Epithelial cell of proximal tubule (primary cell): ENCODE measurements at places on chromosomes 6 and 20. TPM values are rescaled to one million over a fixed set of nuclear protein-coding genes. Genes with fewer than 3 reads are reported as not detected.

ARMH2 gene
- total RNA-seq = not detected in 2 replicates

JAG1 gene
- total RNA-seq = 26.3 and 42.8 TPM in 2 replicates

ULBP1 gene
- total RNA-seq = 0.23 and 0.94 TPM in 2 replicates

C6orf141 gene
- total RNA-seq = 8.2 and 11.6 TPM in 2 replicates

HLA-DOA gene
- total RNA-seq = 1.6 TPM in 1 of 2 replicates, not detected in the other

SIRPG gene
- total RNA-seq = not detected in 2 replicates

MYCT1 gene
- not detected in 2 replicates for total RNA-seq

TCP11 gene
- 0.29 TPM in 1 of 2 replicates, not detected in the other for total RNA-seq

FAM209B gene
- not detected in 2 replicates for total RNA-seq

GCNT2 gene
- total RNA-seq = 17.5 and 31.2 TPM in 2 replicates

NKX2-2 gene
- not detected in 2 replicates for total RNA-seq

ISM1 gene
- total RNA-seq = 0.06 and 2.3 TPM in 2 replicates

HCRTR2 gene
- total RNA-seq = not detected in 2 replicates

F13A1 gene
- total RNA-seq = 5.4 TPM in 1 of 2 replicates, not detected in the other

DUSP15 gene
- not detected in 2 replicates for total RNA-seq

TLDC2 gene
- total RNA-seq = 0.17 and 1.1 TPM in 2 replicates

MACROD2 gene
- 0.23 and 0.51 TPM in 2 replicates for total RNA-seq

PNLDC1 gene
- total RNA-seq = not detected in 2 replicates

DOP1A gene
- 4.4 and 8.5 TPM in 2 replicates for total RNA-seq

CPXM1 gene
- total RNA-seq = 38.1 and 39.6 TPM in 2 replicates

RAET1L gene
- total RNA-seq = 1.5 and 3.1 TPM in 2 replicates
